ENCODE measurements at places on chromosomes 2 and 18.

DNA sequence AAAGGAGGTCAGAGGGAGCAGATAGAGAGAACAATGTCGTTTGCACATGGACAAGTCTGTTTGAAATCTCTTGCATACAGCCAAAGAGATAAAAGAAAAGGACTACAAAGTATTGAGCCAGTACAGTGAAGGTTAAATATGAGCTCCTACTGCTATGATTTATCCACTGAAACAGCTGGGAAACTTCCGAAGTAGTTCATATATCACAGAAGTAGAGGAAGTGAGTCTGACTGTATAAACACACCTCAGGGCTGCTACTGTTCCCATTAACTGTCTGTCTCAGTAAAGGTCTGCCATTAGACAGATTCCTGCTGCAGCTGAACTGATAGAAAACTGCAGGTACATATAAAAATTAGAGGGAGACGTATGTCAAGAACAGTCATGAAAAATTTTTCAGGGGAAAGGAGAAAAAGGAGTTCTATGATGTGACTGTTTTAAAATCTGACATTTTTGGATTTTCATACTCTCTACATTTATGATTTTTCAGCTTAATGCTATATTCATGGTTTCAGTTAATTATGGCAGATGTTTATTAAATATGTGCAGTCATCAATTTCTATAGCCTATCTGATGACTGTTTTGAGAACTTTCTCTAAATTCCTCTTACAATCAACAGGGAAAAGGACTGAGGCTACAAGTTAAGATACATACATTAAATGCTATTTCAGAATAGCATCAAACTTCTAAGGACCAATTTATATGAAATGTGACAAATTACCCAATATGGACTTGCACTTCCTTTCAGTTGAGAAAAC is 364.7 kb downstream of the ERBB4 start:
- no peak for DNase-seq

GRCh38 chr2:5510082-5510481 is 182.1 kb upstream of the SOX11 start:
- DNase-seq, result no peak

GRCh38 chr2:120476141-120476540 is 130.2 kb downstream of the INHBB start:
- no peak for DNase-seq

- no peak for DNase-seq
Observed at GRCh38 chr2:101516823-101517690, 42.1 kb upstream of the RFX8 start.

DNA sequence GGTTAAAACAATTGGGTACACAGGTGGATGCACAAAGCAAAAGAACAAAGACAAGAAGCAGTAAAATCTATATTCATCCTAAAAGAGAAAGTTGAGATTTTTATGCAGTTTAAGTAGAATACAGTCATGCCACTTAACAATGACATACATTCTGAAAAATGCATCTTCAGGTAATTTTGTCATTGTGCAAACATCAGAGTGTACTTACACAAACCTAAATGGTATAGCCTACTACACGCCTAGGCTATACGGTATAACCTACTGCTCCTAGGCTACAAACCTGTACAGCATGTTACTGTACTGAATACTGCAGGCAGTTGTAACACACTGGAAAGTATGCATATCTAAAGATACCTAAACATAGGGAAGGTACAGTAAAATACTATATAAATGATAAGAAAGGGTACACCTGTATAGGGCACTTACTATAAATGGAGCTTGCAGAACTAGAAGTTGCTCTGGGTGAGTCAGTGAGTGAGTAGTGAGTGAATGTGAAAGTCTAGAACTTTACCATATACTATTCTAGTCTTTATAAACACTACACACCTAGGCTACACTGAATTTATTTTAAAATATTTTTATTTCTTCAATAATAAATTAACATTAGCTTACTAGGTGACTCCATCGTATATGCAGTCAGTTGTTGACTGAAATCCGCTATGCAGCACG is 132.9 kb downstream of the BARD1 start:
- DNase-seq, result no peak

DNA sequence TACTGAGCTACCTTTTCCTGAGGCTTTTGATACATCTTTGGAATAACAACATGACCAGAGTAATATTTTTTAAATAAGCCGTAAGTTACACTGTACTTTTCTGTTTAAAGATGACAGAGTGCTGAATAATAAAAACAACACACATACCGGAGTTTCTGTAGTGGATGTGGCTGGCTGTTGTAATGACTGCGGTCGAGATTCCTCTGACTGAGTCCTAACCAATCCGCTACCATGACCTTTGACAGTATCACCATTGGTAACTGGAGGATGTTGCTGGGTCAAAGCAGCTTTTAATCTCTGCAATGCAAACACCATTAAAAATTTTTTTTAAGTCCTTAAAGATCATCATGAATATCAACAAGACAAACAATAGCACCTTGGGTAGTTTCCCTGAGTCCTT is 70.7 kb downstream of the ATF2 start:
- DNase-seq, result no peak

DNA sequence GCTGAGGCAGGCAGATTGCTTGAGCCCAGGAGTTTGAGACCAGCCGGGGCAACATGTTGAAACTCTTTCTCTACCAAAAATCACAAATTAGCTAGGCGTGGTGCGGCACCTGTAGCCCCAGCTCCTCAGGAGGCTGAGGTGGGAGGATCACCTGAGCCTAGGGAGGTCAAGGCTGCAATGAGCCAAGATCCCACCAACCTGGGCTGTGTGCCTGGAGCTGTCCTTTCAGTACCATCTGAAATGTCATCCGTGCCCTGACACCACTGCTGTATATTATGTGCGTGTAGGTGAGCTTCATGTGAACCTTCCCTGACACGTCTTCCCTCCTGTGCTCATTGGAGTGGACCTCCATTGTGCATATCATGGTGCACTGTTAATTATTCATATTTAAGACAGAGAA is 84.8 kb upstream of the HNRNPA3 start:
- no peak for DNase-seq

DNA sequence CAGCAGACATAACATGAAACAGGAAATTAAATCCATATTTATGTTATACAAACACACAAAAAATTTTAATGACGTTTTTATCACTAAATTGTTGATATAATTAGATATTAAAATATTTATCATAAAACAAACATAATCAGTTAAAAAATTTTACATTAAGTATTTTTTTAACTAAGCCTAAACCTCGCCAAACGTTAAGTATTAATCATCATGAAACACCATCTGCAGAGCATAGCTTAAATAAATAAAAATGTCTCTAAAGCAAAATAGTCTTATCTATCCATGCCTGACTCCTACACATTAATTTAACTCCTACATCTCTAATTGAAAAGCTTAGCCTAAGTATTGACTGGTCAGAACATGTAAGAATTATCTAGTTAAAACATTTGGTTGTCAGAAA is 271.6 kb upstream of the RND3 start:
- no peak for DNase-seq

DNA sequence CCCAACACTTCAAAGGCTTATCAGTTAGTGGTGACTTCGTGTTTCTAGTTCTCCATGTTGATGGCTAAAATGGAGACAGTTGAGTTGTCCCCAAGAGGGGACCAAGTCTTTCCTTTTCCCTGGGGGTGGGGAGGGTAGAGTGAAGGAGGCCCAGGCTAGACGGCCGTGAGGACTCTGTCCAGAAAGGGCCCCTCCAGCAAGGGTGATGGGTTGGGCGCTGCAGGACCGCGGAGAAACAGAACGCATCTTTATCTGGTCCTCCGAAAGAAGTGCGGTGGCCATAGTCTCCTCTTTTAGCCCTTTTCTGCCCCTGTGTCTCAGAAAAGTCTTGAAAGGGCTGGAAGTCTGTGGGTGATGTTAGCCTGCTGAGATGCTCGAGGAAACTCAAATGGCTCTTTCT is 153.2 kb downstream of the GLI2 start:
- no peak for DNase-seq

DNA sequence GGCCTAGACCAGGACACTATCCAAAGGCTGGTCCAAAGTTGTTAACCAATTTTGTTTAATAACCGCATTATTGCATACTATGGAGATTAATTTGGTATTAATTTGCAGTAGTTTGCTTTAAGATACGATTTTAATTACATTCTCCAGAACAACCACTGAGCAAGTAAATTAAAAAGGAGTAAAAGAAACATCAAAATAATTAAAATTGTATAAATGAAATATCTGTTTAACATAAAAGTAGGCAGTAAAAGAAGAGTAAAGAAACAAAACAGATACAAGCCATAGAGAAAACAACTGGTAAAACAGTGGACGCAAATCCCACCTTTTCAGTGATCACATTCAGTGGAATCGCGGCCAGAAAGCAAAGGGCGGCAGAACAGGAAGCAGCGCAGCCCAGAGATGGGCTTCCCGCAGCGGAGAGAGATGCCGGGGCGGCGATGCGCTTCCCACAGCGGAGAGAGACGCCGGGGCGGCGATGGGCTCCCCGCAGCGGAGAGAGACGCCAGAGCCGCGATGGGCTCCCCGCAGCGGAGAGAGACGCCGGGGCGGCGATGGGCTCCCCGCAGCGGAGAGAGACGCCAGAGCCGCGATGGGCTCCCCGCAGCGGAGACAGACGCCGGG is 176.8 kb downstream of the RTP5 start:
- no peak for DNase-seq

DNA sequence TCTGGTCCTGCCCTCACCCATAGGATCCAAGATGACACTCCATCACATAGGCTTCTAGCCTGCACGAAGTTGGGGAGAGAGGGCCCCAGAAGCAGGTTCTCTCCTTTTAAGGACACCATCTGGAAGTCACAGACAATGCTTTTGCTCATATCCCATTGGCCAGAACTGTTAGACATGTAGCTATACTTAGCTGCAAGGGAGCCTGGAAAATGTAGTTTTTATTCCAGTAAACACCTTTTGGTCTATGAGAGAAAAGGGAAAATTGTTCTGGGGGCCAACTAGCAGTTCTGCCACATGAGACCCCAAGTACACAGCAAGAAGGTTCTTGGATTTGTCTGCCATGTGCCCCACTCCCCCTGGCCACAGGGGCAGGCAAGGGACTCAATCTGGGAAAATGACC is 206.1 kb downstream of the ZFP36L2 start:
- no peak for DNase-seq

GRCh38 chr2:181672255-181673008 is 7.9 kb downstream of the NEUROD1 start:
- DNase-seq, result no peak

GRCh38 chr2:10861765-10862164 is 49.2 kb upstream of the PDIA6 start:
- no peak for DNase-seq

- DNase-seq, result no peak
Observed at GRCh38 chr18:7117390-7118355, at the start of gene LAMA1. Gene LAMA1 (minus strand): TSS chr18:7117797. CDS start chr18:7117720, 77 bp downstream.

- DNase-seq, result no peak
Observed at GRCh38 chr2:178009813-178010212, 62.8 kb downstream of the PDE11A start.

- no peak for DNase-seq
Observed at GRCh38 chr18:24086082-24086481, 52.8 kb upstream of the CABYR start.

- DNase-seq, result no peak
Observed at GRCh38 chr2:74441170-74441689, 507 bp downstream of the RTKN start.

GRCh38 chr18:37948471-37948870 is 382.9 kb upstream of the CELF4 start:
- no peak for DNase-seq

- no peak for DNase-seq
Observed at GRCh38 chr2:19332503-19332902, 25.9 kb downstream of the OSR1 start.

GRCh38 chr2:25160376-25160775 is 8.0 kb downstream of the POMC start:
- DNase-seq, result no peak

DNA sequence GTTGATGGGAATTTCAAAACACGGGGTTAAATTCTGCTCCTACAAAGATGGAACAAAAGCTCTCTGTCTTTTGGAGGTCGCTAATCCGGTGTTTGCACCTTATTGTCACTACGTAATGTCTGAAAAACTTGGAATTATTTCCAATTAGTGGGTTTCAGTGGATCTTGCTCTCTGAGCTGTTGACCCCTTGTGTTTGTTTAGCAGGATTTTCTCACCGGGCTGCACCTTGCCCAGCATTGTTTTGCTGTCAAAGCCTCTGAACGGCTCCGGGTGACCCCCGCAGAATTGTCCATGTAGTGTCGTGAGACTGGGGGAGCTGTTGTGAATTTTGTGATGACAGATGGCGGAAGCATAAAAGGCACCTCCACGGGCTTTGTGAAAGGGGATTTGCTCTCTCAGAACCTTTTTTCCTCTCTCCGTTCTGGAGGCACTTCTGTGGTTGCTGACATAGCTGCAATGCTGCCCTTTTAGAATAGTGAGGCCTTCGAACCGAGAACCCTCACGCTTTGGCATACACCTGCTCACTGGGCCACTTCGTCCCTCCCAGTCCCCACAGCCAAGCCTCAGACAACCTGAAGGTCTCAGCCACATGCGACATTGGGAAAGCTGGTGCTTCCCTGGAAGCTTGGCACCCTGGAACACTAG is 129.4 kb downstream of the ACOXL start:
- DNase-seq, result no peak

DNA sequence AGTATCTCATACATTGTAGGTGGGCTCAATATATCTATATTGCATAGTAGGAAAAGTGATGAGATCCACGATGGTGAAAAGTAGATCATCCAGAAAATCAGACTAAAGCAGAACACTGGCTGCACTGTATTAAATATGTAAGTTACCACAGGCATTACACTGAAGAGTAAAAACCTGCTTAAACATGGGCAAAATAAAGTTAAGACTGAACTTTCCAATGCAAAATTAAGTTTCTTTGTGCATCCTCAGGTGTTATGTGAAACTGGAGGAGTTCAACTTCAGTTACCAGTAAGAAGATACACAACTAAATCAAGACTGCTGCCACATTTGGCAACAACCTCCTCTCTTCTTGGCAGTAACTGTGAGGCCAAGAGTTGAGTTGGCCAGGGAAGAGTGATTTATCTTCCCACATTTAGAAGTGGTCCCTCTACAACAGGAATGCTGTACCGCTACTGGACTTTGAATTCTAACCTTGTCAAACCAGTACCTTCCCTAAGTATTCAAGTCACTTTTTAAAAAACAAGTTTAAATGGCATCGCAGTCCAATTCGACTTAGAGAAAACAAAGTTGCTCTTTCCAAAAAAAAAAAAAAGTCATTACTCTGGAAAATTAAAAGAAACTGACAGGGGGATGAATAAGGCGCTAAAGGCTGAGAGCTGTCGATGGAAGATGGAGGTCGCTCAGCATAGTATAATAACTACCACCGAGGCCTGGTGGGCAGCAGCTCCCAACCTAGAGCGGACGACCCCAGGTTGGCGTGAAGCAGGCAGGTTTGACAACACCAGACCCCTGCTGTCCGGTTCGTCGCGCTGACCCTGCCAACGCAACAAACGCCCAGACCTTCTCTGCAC is 1.1 kb downstream of the MAP4K3 start:
- no peak for DNase-seq

DNA sequence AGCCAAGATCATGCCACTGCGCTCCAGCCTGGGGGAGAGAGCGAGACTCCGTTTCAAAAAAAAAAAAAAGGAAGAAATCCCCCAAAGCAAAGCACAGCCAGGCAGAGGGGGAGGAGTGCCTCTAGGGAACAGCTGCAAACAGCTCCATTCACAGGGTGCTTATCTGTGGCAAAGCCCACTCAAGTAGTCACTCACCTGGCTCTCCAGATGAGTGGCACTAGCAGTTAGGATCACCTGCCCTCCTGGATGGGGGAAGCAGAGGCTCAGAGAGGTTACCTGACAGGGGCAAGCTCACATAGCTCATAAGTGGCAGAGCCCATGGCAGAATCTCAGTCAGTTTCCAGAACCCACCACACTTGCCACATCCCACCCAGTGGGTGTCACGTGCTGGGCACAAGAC is 30.3 kb downstream of the TFCP2L1 start:
- DNase-seq, result no peak

All from BE2C (cell line).